ENCODE measurements at places on chromosomes 11 and 22.

DNA sequence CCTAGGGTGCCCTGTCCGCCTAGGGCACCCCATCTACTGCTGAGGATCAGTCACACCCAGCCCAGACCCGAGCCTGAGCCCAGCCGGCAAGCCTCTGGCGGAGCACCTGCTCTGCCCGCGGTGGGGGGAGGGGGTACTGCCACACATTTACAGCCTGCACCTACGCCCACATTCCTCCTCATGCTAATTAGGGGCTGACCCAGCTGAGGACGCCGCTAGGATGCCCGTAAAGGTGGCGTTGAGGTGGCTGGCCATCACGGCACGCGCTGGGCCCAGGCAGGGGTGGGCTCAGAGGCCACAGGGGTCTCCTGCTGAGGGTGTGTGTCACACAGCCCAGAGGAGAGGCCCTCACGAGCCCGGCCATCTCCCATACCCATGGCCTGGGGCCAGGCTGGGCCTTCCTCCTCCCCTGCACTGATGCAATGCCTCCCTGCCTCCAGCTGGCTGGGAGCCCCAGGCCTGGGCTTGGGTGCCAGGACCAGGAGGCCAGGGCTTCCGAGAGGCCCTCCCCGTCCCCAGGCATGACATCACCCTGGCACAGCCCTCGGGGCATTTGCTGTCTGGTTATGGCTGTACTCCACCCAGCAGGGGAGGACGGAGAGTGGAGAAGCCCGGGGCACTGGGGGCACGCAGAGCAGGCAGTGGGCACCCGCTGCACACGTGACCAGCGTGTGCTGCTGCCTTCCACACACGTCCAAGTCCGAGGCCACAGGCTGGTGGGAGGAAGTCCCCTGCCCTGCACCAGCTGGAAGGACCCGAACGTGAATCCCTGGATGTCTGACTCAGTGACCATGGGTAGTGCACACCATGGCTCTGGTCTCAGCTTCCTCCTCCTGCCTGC, 12.7 kb downstream of the DUSP8 start:
- DNase-seq, result no peak

DNA sequence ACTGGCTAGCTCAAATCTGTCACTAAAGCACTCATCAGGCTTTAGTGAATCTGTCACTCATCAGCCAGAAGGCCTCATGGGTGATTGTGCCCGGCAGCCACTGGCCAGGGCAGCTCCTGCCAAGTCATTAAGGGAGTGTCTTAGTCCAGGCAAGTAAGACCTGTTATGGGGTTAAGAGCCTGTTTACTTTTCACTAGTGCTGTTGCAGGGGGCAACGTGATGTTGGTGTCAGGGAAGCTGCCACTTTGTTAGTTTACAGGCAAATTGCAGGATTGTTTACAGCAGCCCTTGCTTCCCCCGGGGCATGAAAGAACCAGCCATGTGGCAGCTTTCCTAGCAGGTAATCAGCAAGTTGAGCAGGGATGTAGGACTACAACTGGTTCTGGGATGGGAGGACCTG, 155.6 kb upstream of the NCAM1 start:
- no peak for DNase-seq

GRCh38 chr11:91373497-91373896, 851.1 kb upstream of the FAT3 start:
- no peak for DNase-seq

GRCh38 chr11:71109186-71109585, 143.2 kb downstream of the SHANK2 start:
- DNase-seq, result no peak
